ENCODE measurements at places on chromosomes 11 and 22.
A peak's percentile ranks its signal among the peaks of the same experiment; 100 is the strongest.

DNA sequence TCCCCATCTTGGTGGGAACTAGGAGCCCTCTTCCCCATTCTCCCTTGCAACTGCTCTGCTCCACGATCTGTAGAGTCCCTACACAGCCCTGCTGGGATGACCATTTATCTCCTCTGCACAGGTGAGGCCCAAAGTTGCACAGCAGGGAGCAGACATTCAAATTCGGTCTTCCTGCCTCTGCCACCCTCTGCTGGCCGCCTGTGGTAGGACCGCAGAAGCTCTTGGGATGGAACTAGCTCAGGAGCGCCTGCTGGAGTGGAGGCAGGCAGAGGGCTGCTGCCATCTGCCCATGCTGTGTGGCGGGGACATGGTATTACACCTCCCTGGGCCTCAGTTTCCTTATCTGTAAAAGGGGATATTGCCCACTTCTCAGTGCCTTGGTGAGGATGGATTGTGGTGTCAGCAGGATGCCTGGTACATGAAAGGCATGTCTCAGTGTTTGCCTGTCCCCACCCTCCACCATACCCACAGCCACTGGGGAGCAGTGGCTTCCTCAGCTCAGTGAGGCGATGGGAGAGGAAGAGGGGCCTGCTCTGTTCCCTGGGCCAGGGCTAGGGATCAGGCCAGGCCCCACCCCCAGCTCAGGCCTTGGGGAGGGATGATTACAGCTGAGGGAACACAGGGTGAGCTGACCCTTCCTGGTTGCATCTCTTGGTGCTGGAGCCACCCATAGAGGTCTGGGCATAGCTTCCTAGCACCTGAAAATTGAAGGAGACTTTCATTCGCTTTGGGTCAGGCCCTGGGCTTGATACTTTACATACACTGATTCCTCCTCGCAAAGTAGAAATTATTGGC lies 11.3 kb upstream of the OMP start:
- peak; percentile 50 for DNase-seq

- DNase-seq, result no peak
Observed at GRCh38 chr11:132408877-132409276, 1038.5 kb downstream of the NTM start.

- DNase-seq, result no peak
Observed at GRCh38 chr11:15969281-15969680, 387.1 kb downstream of the SOX6 start.

DNA sequence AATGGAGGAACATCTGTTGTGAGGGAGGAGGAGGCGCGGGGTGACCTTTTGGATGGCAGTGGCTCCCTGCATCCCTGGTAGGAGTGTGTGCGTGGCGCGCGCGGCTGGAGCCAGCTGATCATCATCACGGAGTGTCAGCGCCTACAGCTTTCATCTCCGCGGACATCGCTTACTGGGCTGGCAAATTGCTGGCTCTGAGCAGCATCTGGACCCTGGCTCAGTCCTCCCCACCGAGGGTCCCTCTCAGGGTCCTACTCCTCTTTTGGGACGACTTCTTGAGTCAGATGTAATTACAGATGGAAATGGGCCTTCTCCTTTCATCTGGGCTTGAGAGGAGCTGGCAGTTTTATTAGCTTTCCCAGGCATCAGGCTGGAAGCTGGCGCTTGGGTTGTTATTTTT lies 85.3 kb downstream of the CACNA1I start:
- DNase-seq, result no peak

GRCh38 chr11:90911192-90911591 lies 688.3 kb upstream of the CHORDC1 start:
- DNase-seq, result no peak

- no peak for DNase-seq
Observed at GRCh38 chr11:92931746-92932422, 37.6 kb upstream of the MTNR1B start.

DNA sequence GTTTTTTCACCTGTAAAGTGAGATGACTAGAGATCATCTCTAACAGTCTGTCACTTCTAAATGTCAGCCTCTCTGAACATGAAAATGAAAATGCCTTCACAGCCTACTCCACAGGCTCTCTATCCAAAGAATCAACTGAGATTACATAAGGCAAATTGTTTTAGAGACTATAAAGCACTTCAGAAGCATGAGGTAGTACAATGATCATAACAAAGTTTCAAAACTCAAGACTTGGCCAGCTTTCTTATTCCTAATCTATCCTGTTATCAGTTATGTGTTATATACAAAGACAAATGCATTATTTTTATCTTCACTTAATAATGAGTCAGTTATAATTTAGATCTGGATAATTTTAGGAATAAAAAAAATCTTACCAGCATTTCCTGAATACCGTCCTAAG lies 20.3 kb upstream of the CEP126 start:
- no peak for DNase-seq

- no peak for DNase-seq
Observed at GRCh38 chr11:60924110-60924905, at the start of gene TMEM132A. Gene TMEM132A (plus strand): TSS chr11:60924460. CDS start chr11:60924634, 174 bp downstream.

- DNase-seq, result no peak
Observed at GRCh38 chr22:41286639-41287091, 678 bp upstream of the RANGAP1 start.

DNA sequence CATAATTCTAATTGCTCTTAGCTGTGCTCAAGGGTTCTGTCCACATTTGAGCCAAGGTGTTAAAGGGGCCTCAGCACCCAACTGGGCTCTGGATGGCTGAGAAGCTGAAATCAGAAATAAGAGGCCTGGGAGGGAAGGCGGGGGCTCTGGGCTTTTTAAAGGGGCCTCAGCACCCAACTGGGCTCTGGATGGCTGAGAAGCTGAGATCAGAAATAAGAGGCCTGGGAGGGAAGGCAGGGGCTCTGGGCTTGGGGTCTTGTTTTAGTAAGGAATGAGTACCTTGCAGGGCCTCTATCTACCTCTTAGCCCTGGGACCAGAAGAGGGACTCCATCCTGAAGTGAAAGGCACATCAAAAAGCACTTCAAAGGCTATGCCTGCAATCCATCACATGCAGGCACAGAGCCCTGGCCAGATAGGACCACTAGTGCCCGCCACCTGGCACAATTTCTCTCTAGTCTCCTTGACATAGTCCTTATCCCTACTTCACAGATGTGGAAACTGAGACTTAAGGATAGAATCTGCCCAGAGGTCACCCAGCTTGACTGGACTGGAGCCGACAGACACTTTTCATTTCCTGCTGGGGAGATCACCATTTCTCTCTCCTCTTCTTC lies 35.6 kb downstream of the DKK3 start:
- DNase-seq, result no peak

GRCh38 chr11:82458147-82458546 lies 275.5 kb downstream of the FAM181B start:
- no peak for DNase-seq

DNA sequence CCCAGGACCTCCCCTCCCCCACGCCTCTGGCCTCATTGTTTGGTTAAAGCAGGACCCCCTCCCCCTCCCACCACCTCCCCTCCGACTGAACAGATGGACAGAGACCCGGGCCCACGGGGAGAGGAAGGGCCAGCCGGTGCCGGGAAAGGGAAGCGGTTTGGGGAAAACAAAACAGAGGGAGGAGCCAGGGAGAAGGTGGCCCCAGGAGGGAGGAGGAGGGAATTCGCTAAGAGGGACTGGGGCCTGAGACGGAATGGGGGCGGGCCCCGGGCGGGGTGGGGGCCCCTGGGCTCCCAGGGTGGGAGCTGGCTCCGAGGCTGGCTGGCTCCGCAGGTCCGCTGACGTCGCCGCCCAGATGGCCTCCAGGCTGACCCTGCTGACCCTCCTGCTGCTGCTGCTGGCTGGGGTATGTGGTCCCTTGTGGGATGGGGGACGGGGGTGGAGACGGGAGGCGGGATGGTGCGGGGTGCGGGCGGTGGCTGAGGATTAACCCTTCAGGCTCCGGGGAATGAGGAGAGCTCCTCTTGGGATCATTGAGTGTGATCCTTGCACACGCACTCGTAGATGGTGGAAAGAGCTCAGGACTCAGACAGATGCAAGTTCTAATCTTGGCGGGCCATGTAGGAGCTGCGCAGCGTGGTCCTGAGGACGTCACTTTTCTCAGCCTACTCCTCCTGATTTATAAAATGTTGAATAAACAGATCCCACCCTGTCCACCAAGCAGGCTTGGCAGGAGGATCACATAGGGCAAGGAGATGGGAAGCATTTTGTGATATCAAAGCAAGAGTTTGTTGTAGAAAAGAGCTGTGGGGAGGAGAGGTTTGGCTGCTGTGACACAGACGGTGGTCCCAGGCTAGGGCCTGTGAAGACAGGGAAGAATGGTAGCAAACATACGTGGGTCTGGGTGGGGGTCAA lies 688 bp downstream of the SERPING1 start:
- no peak for DNase-seq

- no peak for DNase-seq
Observed at GRCh38 chr11:72112978-72113808, 698 bp upstream of the ANAPC15 start.
